Glutamatergic neuron (in vitro differentiated cells): ENCODE measurements at places on chromosomes 3 and 15. TPM values are rescaled to one million over a fixed set of nuclear protein-coding genes. Genes with fewer than 3 reads are reported as not detected.

The TRMT10C gene
- total RNA-seq: 23.5 TPM

The CDCP1 gene
- total RNA-seq: 0.71 TPM

The PRKCI gene
- total RNA-seq: 175 TPM

The ACTC1 gene
- total RNA-seq: 19.6 TPM

The LTF gene
- not detected for total RNA-seq

The IMPG2 gene
- total RNA-seq: 2.4 TPM

DNA sequence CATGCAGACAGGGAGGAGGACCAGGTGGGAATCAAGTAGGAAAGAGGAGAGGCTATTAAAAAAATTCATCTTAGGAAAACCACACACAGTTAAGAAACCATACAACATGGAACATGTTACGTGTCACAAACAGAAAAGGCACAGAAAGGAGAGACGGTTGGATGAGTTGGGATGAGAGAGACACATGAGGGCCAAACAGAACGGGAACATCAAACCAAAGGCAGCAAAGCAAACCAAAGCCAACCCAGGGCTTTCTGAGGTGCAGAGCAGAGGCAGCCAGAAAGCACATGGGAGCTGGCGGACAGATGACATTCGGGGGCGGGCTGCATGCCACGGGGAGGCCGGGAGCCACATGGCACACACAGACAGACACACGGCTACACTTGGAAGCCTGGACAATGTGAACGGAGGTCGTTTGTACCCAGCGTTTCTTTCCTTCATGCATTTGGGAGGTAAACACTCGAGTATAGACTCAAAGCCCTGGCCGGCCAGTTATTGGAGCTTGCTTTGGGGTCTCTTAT lies 8.6 kb upstream of the SEC13 start:
- H3K4me1 ChIP-seq: peaks cover 3% of the 10 kb centered on the region
- H3K36me3 ChIP-seq: no peaks in the 10 kb centered on the region
- H3K27me3 ChIP-seq: peaks cover 5% of the 10 kb centered on the region

- no peak overlapping the region for H3K27ac ChIP-seq
- H3K27me3 ChIP-seq: no peaks in the 10 kb centered on the region
- no peaks in the 10 kb centered on the region for H3K36me3 ChIP-seq
- DNase-seq: no peak
- no peaks in the 10 kb centered on the region for H3K4me1 ChIP-seq
Measured at GRCh38 chr3:4778119-4778518, 201.1 kb upstream of the BHLHE40 start.

- no peak overlapping the region for H3K4me3 ChIP-seq
- DNase-seq: no peak
Measured at GRCh38 chr15:22989576-22990477, 9.7 kb upstream of the CYFIP1 start.

DNA sequence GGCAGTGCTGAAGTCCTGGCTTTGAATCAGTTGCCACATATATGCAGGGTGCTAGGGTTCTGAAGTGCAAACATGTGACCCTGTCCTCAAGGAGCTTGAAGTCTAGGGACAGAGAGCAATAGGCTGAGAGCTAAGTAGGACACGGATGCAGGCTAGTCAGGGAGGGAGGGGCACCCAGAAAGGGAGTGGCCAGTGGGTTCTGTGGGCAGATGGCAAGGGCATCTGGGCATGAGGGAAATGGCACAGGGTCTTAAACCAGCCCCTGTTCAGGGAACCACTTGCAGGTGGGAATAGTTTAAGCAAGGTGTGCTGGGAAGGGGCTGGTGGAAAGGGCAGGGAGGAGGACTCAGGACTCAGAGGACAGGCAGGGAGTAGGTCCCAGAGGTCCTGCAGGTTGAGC lies 46.4 kb upstream of the EPHB1 start:
- no peaks in the 10 kb centered on the region for H3K4me1 ChIP-seq
- DNase-seq: no peak
- no peak overlapping the region for H3K4me3 ChIP-seq

DNA sequence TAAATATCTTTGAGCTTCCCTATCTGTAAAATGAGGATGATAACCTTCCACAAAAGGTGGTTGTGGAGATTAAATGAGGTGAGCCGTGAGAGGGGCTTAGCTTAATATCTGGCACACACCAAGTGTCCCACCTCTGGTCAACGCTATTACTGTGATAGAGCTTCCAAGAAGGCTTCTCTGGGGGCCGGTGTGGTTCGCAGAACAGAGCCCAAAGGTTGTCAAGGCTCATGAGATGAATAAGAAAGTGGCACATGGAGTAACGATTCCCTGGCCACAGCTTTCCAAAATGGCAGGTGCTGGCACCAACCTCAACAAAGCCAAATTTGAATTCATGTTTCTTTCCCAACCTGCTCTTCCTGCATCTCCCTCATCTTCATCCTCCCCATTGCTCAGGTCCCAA lies 10.4 kb downstream of the KY start:
- H3K27ac ChIP-seq: no peak overlapping the region
- H3K27me3 ChIP-seq: peaks cover 4% of the 10 kb centered on the region
- no peaks in the 10 kb centered on the region for H3K4me1 ChIP-seq
- H3K36me3 ChIP-seq: no peaks in the 10 kb centered on the region

- H3K27me3 ChIP-seq: no peaks in the 10 kb centered on the region
- H3K4me1 ChIP-seq: peaks cover 3% of the 10 kb centered on the region
- H3K4me3 ChIP-seq: no peak overlapping the region
- peaks cover 7% of the 10 kb centered on the region for H3K36me3 ChIP-seq
Measured at GRCh38 chr15:31458596-31459399, 132.2 kb downstream of the KLF13 start.

DNA sequence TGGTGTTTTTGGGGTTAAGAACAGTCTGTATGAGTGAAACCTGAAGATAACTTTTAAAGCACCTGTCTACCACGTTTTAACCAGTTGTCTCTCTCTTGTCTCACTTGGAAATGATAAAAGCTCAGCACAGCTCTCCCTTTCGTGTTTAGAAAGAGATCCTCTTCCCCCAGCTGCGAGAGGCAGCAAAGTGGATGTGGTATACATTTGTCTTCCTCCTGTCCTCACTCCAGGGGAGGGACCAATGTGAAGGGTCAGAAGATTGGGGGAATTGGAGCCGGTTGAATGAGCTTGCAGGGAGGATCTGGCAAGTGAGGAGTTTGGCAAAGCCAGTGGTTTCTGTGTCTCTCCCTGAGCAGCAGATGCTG lies 14.6 kb downstream of the SMAD6 start:
- H3K4me3 ChIP-seq: no peak overlapping the region
- H3K27me3 ChIP-seq: peaks cover 5% of the 10 kb centered on the region
- no peaks in the 10 kb centered on the region for H3K36me3 ChIP-seq
- no peaks in the 10 kb centered on the region for H3K4me1 ChIP-seq

DNA sequence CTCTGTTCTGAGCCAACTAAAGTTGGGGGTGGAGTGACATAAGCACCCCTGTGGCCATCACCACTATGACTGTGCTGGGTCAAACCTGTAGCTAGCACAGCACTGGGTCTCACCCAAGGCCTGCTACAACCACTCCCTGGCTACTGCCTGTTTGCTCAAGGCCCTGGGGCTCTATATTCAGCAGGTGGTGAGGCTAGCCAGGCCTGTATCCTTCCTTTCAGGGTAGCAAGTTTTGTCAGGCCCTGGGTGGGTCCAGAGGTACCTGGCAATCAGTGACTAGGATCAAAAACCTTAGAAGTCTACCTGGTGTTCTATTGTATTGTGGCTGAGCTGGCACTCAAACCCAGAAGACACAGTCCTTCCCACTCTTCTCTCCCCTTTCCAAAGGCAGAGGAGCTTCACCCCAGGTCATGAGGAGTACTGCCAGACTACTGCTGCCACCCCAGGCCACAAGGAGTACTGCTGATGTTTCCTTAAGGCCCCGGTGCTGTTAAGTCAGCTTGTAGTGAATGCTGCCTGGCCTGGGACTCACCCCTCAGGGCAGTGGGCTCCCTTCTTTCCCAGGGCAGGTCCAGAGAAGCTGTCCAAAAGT lies 170.8 kb downstream of the IGSF11 start:
- H3K4me1 ChIP-seq: no peaks in the 10 kb centered on the region
- H3K27ac ChIP-seq: no peak overlapping the region
- peaks cover 5% of the 10 kb centered on the region for H3K36me3 ChIP-seq
- no peak for DNase-seq
- no peak overlapping the region for H3K4me3 ChIP-seq
